MG63 (cell line): ENCODE measurements at places on chromosomes 12 and 14. TPM values are rescaled to one million over a fixed set of nuclear protein-coding genes. Genes with fewer than 3 reads are reported as not detected.

RERGL gene
- total RNA-seq: not detected in 2 replicates

AMDHD1 gene
- 0.10 TPM in 1 of 2 replicates, not detected in the other for total RNA-seq

KRT83 gene
- total RNA-seq: not detected in 2 replicates

TCL1B gene
- total RNA-seq: not detected in 2 replicates

LRP6 gene
- total RNA-seq: 7.9 and 10.2 TPM in 2 replicates

AREL1 gene
- total RNA-seq: 4.9 and 11.6 TPM in 2 replicates

POTEG gene
- total RNA-seq: not detected in 2 replicates

RITA1 gene
- 34.4 and 38.6 TPM in 2 replicates for total RNA-seq

DNA sequence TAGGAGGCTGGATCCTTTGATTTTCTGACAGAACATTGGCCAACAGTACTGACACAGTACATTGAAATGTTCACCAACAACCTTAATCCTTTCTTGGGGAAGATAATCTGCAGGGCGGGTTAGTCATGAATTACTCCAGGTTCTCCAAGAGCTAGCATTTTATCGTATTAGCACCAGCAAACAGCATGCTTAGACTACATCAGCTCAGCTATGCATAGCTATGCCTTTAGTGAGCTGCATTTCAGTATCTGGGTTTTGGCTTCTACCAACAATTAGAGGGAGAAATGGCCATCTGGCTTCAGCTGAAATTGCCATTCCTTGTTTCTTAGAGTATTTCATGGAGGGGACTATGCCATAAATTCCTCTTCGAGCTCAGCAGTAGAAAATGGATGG, 33.8 kb downstream of the SAMD4A start:
- peak; percentile 20 for DNase-seq

GRCh38 chr12:106919910-106920544, 35.7 kb upstream of the TMEM263 start:
- no peak for DNase-seq

DNA sequence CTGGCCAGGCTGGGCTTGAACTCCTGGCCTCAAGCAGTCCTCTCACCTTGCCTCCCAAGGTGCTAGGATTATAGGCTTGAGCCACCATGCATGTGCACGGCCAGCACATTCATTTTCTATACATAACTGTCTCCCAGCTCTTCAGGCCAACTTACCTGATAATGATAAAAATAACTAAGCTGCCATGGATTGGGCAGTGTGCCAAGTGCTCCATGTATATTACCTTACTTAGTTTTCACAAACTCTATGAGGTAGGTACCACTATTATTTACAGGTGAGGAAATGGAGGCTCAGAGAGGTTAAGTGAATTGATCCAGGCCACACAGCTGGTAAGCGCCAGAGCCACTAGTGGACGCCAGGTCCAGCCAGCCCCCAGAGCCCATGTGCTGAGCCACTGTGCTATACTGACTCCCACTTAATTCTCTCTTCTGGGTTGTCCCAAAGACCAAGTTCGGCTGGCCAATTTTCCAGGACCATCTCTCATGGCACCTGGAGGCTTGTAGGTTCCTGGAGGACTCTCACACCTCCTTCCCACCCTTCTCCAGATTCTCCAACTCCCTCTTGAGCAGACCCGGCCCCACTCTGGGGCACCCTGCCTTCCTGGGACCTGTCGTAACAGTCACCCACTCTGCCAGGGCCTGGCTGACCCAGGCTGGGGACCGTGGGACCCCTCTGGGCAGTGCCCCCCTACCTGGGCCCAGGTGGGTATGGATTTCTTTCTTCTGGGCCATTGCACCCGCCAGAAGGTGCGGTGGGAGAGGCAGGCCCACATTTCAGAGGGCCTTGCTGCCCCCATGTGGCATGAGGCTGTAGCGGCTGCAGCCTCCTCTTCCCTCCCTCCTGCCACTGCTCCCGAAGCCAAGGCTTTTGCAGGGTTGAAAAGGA, 30.2 kb upstream of the CIPC start:
- peak; percentile 53 for DNase-seq

DNA sequence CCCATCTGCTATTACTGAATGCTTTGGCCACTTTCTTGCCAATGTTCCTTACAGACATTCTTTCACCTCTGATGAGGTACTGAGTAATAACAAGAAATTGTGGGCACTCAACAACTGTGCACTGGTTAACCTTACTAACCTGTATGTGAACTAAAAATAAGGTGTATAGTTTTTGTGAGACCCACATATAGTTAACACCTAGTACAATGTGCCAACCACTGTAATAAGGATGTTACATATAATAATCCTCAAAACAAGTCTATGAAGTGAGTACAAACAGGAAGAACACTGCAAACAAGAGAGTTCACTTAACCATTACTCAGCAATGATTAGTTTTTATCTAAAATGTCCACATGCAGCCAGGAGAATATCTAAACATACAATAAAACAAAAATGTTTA, 4.5 kb downstream of the DDHD1 start:
- no peak for DNase-seq

GRCh38 chr14:100828031-100828769, 2.3 kb downstream of the MEG3 start:
- no peak for DNase-seq

DNA sequence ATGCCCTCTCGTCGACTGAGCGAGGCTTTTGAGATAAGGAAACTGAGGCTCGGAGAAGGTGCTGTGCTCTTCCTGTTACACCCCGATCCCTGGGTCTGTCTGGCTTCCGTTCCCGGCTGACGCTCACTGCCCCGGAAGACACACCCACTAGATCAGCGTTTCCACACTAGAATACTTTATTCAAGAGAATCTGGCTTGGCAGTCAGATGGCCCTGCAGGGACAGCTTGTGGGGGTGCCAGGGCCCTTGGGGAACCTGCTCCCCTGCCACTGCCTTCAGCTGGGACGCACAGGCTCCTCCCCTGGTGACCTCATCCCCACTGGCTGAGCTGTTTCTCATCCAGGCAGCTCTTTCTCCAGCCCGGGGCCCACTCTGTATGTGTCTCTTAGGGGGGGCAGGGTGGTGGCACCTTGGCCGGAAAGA, 13.7 kb downstream of the PGF start:
- DNase-seq: no peak

DNA sequence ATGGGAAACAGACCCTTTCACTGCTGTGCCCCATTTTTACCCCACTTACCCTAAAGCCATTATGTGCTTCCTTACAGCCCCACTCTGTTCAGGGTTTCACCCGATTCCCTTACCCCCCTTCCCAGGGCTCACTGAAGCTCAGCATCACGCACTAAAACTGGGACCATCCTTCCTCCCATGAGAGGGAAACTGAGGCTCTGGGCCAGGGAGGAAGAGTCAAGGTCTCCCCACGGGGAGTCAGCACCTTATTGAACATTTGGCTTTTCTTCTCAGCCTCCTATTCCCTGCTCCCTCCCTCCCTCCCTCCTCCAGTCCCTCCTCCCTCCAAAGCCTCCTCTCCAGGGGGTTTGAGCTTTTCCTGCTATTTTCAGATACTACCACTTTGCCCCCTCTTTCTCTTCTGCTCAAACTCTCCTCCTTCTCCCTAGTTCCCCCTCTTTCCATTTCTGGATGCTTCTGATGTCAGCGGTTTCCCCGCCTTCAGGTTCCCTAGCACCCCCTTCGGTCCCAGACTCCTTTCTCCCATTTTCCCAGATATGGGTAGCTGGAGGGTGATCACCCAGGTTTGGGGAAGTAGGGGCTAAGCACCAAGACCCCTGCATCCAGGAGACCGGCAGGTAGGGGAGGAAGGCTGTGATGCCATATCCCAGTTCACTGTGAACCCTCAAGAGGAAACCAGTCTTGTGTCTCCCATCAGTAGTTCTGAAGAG, 960 bp downstream of the GPR162 start:
- no peak for DNase-seq

GRCh38 chr12:6372403-6373003, 2.9 kb downstream of the SCNN1A start:
- peak; percentile 83 for DNase-seq

DNA sequence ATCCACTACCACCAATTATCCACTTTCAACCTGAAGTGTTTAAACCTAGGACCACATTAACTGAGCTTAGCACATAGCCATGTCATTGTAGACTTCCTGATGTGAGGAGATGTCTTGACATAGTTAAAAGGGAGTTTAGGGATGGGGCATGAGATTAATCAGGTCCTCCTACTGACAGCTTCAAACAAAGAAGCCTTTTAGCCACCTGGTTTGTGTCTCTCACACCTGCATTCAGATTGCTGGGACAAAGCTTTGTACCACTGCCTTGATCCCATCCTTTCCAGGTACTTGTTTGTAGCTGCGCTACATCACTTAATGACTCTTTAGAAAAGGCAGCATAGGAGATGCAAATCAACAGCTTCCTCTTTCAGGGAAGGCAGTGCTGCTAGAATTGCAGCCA, 340.7 kb upstream of the DDHD1 start:
- DNase-seq: no peak

GRCh38 chr14:66530526-66530925, 22.6 kb downstream of the GPHN start:
- no peak for DNase-seq

- DNase-seq: no peak
Measured at GRCh38 chr14:67881225-67881624, 61.6 kb downstream of the RAD51B start.

- DNase-seq: no peak
Measured at GRCh38 chr14:104151566-104152245, 13.3 kb downstream of the KIF26A start.

- no peak for DNase-seq
Measured at GRCh38 chr14:99609245-99610170, 5.5 kb upstream of the CCDC85C start.

- DNase-seq: no peak
Measured at GRCh38 chr12:52058631-52059361, 7.6 kb downstream of the NR4A1 start.

- DNase-seq: no peak
Measured at GRCh38 chr12:19764408-19764807, 325.1 kb downstream of the AEBP2 start.

GRCh38 chr12:53232646-53233461, 845 bp upstream of the RARG start:
- DNase-seq: peak; percentile 61

DNA sequence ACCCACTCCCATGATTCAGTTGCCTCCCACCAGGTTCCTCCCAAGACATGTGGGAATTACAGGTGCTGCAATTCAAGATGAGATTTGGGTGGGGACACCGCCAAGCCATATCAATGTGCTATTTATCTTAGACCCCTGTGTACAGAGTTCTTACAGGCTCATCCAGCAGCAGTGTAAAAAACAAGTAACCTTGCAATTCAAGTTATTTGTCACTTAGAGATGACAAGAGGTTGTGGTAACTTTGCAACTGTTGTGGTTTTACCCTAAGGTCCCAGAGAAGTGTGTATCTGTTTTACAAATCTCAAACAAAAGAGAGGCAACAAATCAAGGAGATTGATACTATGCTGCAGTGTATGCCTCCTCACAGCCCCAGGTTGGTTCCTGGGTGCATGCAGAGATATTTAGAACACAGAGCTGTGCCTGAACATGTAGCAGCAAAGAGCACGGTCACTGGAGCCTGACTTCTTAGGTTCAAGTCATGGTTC, 11.5 kb upstream of the HELB start:
- no peak for DNase-seq

DNA sequence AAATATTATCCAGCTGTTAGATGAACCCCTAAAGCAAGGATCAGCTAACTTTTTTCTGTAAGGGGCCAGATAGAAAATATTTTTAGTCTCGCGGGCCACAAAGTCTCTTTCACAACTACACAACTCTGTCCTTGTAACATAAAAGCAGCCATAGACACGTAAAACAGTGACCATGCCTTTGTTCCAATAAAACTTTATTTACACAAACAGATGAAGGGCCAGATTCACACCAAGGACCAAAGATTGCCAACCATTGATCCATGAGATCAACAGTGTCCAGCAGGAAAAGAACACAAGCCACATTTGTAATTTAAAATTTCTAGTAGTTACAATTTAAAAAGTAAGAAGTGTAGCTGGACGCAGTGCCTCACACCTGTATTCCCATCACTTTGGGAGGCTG, 109.7 kb downstream of the PHETA1 start:
- DNase-seq: no peak

DNA sequence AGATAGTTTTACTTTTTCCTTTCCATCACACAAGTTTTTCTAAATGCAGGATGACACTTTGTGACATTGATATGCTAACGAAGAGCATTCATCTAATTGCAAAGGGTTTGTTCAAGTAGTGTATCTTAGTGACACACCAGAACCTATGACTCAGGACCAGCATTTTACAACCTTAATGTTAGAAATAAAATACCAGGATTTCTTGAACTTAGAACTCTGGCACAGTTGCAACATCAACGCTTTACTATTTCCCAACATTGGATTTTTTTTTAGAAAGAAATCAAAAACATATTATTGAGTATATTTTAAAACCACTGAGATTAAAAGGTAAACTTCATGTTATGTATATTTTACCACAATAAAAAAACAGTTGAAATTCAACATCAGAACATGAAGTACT, 17.9 kb upstream of the PLEKHG6 start:
- no peak for DNase-seq

GRCh38 chr12:46770501-46771183, 55.2 kb downstream of the SLC38A4 start:
- DNase-seq: no peak

GRCh38 chr12:105083031-105083430, 1.2 kb downstream of the ALDH1L2 start:
- DNase-seq: peak; percentile 14

GRCh38 chr14:22479776-22480464, 109.1 kb downstream of the DAD1 start:
- no peak for DNase-seq

DNA sequence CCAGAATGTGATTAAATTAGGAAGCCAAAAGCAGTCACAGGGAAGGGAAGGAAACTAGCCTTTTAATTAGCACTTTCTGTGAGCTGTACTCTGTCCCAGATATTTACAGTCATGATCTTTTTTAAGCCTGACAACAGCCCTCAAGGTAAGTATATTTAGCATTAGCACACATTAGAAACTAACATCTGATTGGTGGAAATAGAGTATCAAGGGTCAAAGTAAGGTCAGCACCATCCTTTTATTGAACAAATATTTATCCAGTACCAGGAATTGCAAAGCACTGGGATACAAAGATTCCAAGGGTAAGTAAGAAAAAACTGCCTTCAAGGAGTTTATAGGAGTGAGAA, 28.2 kb downstream of the RPGRIP1 start:
- DNase-seq: no peak

DNA sequence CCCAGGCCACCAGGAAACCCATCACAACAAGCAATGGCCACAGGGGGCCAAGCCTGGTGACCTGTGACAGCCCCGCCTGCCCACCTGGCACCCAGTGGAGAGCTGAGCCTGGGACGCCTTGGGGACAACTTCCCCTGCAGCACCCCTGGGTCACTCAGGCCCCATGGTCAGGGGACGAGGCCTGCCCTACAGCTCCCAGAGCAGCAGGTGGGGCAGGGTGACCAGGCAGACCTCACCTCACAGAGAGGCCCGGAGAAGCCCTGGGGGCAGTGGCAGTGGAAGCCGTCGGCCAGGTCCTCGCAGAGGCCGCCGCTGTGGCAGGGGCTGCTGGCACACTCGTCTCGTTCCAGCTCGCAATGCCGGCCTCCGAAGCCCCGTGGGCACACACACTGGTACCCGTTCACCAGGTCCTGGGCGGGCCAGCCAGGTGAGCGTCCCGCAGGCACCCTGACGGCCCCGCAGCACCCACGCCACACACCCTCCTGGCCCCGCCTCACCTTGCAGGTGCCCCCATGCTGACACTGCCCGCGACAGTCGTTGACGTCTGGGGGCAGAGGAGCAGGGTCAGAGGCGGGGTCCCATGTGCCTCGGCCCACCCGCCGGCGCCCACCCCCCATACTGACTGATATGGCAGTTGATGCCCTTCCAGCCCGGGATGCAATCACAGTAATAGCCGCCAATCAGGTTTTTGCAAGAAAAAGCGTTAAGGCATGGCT, 18.1 kb downstream of the JAG2 start:
- no peak for DNase-seq
